ENCODE measurements at places on chromosomes 7 and 10.

- DNase-seq, result no peak
These were observed 2.9 kb downstream of the PLXNA4 start for GRCh38 chr7:132573251-132573955.

- no peak for DNase-seq
These were observed 9.3 kb downstream of the CALML5 start for GRCh38 chr10:5490032-5490431.

DNA sequence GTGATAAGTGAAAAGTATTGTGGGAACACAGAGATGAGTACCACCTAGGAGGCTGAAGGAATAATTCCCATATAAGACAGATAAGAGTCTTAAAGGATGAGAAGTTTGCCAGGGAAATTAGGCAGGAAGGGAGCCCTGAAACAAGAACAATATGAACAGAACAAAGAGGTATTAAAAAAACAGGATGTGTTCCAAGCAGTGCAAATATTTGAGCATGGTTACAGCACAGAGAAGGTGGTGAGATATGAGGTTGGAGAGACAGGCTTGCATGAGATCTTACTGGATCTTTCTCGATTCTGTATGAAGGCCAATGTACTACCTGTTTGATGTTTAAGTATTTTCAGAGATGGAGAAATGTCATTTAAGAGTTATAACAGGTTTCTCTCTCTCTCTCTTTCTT is 20.3 kb downstream of the TAC1 start:
- DNase-seq, result no peak

DNA sequence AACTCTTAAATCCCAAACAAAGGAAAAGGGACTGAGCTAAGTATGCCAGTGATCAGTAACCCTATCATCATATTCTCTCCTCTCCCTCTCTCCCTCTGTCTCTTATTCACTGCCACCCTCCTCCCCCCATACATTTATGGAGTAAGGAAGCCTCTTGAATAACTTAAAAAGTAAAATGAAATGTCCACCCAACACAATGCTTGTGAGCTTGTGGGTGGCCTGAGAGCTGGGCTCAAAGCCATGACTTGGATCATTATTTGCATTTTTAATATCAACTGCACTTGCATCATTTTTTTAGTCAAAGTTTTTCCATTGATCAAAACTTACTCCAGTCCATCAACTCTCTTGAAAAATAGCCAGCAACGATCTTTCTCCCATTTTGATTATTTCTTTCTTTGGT is 46.8 kb downstream of the FAM107B start:
- DNase-seq, result no peak

GRCh38 chr10:60314069-60314940 is 75.4 kb downstream of the ANK3 start:
- DNase-seq, result peak; percentile 82

DNA sequence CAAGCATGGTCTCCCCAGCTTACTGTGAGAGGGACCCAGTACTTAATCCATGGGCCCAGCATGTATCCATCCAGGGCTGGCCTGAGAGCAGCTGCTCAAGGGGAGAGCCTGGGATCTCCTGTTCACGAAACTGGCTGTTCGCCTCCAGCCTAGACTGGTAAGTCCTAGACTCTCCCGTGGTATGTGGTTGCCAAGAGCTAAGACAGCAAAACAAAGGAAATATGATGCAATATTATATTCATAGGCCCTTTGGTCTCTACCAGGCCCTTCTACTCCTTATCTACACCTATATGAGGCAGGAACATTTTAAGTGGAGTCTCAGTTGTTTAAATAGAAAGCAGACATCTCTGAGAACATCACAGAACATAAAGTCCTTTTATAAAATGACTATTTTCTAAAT is 28.9 kb upstream of the STK17A start:
- no peak for DNase-seq

- peak; percentile 28 for DNase-seq
These were observed 569.3 kb upstream of the IGFBP3 start for GRCh38 chr7:46490406-46490805.

DNA sequence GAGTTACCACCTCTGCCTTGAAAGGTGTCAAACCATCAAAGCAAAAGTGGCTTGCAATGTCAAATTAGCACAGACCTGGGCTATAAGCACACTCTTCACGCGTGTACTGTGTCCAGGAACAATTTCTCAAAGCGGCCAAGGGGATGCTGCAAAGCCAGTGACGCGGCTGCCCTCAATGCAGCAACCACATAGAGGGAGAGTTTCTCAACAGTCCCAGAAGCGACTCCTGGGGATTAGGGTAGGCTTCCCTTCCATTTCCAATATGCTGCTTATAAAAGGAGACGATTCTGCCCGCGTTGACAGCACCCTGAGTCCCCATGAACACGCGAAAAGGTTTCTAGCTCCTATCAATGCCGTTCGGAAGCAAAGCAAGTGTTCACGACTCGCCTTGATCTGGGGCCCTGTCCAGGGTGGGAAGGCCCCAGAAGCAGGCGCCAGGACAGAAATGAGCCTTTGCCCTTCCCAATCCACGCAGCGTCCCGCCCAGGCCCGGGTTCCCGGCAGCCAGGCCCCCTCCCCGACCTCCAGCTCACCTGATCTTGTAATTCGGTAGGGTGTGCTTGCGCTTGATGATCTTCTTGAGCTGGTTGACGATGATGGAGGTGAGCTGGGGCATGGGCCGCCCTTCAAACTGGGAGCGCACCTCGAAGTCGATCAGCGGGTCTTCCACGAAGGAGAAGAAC is 1.3 kb downstream of the PDZD8 start:
- peak; percentile 25 for DNase-seq

GRCh38 chr10:25117757-25118156 is 57.0 kb upstream of the GPR158 start:
- DNase-seq, result no peak

DNA sequence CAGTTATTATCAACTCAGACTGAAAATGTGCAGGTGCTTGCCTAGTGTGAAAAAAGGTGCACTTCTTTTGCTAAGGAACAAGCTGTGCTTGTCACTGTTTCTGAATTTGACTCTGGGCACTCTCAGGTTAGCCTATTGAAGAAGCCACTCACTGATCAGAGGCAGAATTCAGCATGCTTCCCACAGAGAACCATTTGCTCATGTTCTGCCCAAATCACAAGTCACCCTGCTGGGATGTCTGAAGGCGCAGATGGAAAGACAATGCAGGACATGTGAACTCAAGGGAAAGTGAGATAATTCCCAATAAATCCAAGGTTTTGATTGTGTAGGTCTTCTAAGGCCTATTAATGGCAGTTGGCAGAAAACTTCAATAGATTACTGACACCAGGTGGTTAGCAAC is 47.8 kb upstream of the CSTF2T start:
- no peak for DNase-seq

- no peak for DNase-seq
These were observed 276.8 kb upstream of the PFKP start for GRCh38 chr10:2790396-2791188.

DNA sequence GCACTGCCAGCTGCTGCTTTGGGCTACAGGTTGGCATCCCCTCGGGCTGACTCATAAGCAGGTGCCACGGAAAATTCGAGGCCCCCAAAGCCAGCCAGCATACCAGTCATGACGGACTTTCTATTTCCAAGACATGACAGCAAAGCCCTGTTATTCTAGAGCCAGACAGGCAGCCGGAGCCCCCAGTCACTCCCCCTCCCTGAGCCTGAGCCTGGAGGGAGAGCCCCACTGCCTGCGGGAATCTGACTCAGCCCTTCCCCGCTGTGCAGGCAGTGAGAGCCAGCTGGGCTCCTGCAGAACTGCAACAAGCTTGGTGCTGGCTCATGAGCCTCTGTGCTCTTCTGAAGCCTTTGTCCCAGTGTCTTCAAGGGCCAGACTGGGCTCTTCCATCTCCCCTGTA is 15.8 kb downstream of the BTBD16 start:
- DNase-seq, result peak; percentile 42

- DNase-seq, result no peak
These were observed 47.8 kb downstream of the NOD1 start for GRCh38 chr7:30430777-30431176.

DNA sequence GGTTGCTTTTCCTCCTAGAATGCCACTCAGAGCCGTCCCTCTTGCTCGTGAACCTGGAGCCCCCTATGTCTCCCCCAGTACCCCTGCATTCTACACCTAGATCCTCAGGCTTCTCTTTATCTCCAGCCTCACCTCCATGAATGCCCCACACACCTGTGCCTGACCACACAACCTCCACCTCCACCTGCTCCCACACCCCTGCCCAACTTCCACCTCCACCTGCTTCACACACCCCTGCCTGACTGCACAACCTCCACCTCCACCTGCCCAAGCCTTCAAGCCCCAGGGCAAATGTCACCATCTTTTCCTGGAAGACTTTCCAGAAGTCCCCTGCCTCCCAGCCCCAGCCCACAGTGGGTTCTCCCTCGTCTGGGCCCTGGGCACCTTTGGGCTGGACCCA is 6.9 kb upstream of the LFNG start:
- DNase-seq, result no peak

DNA sequence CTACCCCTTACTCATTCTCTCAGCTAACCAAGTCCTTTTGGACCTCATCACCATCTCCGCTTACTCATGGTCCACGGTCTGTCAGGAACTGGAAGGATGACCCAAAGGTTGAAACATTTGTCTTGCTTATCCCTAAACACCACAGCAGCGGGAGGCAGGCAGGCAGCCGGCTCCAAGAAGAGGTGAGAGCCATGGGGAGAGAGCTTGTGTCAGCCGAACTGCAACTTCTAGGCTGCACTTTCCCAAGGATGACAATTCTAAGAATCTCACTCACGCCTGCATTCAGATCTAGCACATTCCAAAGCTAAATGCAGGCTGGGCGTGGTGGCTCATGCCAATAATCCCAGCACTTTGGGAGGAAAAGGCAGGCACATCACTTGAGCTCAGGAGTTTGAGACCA is 86.0 kb downstream of the SPDYE5 start:
- DNase-seq, result no peak

- no peak for DNase-seq
These were observed 59.9 kb downstream of the TNRC18 start for GRCh38 chr7:5363729-5364128.

- DNase-seq, result no peak
These were observed 64.6 kb downstream of the KLF6 start for GRCh38 chr10:3720228-3721019.

GRCh38 chr7:105776068-105776790 is 100.2 kb downstream of the ATXN7L1 start:
- DNase-seq, result peak; percentile 99

GRCh38 chr7:100483722-100484672 is at the start of gene NYAP1:
Gene NYAP1, plus strand, starts transcription at chr7:100483927. Its CDS starts 1,385 bp downstream, at chr7:100485312.
- peak; percentile 43 for DNase-seq

- no peak for DNase-seq
These were observed 17.3 kb downstream of the ACTR1A start for GRCh38 chr10:102485093-102485784.

DNA sequence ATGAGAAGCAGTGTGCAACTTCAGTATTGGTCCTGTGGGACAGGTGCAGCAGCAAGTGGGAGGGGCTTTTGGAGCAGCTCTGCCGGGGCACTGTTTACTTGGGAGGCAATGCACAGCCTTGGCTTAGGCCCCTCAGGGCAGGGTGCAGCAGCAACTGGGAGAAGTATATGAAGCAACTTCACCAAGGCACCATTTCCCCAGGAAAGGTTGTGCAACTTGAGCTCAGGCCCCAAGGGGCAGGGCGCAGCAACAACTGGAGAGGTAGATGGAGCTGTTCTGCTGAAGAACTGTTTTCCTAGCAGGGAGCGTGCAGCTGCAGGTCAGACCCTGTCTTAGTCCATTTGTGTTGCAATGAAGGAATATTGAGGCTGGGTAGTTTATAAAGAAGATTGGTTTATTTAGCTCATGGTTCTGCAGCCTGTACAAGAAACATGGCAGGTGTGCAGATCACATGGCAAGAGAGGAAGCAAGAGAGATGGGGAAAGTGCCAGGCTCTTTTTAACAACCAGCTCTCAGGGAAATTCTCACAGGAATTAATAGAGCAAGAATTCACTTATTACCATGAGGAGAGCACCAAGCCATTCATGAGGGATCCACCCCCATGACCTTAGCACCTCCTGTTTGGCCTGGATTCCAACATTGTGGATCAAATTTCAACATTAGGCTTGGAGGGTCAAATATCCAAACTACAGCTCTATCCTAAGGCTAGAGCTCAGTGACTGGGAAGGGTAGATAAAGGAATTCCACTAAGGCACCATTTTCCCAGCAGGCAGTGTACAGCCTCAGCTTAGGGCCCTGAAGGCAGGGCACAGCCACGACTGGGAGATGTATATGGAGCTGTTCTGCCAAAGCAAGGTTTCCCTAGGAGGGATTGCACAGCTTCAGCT is 10.9 kb downstream of the GPR141 start:
- DNase-seq, result no peak

DNA sequence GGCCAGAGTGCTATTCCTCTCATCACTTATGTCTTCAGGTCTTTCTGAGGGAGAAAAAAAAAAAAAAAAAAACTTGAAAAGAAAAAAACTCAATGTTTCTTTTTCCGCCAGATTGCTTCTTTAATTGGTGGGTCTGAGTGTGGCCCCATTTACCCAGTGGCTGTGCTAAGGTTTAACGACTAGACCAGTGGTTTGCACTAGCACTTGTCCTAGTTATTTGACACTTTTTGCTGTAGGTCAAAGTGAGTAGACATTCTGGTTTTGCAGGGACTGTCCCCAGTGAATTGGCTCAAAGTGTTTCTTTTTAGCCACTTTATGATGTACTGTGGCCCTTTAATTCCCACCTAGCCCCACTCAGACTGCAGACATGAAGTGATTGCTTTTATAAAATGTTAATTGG is 273.3 kb downstream of the PTEN start:
- no peak for DNase-seq

- DNase-seq, result peak; percentile 22
These were observed 434 bp upstream of the PLEKHA8 start for GRCh38 chr7:30027740-30028215.

DNA sequence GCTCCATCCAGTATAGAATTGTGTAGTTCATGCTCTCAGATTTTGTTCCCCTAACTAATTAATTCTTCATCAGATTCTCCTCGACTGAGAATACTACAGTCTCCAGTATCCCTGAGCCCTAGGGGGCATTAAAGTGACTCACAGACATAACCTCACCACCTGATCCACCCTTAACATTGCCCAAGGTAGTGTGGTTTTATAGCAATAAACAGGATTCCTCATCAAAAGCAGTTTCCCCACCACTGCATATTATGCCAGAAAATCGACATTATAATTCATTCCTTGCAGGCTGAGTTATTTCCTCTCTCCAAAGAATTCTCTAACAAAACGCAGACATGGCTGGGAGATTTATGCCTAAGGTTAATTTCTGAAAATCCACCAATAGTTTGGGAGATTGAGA is 1402.5 kb upstream of the CELF2 start:
- no peak for DNase-seq

DNA sequence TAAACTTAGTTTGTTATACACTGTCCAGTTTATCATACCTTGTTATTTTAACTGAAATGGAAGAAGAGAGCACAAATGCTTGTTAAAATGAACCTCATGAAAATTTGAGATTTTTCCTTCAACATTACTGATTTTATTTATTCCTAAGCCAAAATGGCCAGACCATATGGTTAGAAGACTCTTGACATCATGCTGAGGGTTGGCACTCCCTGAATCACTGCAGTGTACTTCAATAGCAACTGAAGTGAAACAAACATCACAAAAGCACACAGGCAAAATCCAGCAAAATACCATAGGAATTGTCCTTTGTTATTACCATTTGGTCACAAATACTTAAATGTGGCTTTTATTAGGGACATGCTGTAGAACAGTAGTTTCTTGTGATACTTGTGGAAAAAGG is 347.8 kb downstream of the NXPH1 start:
- DNase-seq, result no peak

GRCh38 chr7:92992483-92992882 is 125.3 kb downstream of the SAMD9 start:
- DNase-seq, result no peak

- no peak for DNase-seq
These were observed 36.3 kb upstream of the EXOC6 start for GRCh38 chr10:92811986-92812385.
